ENCODE measurements at places on chromosomes 4 and X. TPM values are rescaled to one million over a fixed set of nuclear protein-coding genes. Genes with fewer than 3 reads are reported as not detected.

DNA sequence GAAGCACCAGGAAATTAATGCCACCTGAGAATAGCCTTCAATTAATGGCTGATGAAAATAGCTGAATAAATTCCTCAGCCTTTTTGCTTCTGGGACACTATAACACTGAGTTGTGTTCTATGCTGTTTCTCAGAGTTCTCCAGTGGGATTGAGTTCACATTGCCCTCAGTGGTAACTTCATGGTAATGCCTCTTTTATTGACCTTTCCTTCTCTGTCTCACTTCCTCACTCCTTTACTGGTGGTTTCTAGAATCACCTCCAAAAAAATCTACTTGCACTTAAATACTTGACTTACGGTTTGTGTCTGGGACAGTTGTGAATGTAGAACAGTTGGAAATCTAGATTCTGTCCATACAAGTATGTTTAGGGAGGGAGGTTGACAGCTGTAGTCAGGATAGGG is 293.7 kb downstream of the PPP1R2C start:
- no peak for DNase-seq
- H3K27me3 ChIP-seq, result no peaks in the 10 kb centered on the region
- H3K27ac ChIP-seq, result no peak overlapping the region
- no peaks in the 10 kb centered on the region for H3K36me3 ChIP-seq
- no peak overlapping the region for H3K4me3 ChIP-seq

DNA sequence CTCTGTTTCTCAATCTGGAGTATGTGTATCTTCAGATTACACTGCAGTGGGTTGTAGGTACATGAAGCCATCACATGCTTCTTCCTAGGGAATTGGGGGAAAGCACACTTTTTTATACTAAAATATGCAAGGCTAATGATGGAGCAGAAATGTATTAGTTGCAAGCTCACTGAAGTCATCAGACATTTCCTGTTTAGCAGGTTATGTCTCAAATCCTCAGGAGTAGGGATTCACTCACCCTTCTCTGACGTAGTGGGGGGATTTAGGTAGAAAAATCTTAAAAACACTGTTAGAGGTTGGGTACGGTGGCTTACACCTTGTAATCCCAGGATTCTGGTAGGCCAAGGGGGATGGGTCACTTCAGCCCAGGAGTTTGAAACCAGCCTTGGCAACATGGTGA is 128.4 kb upstream of the GPC4 start:
- no peak overlapping the region for H3K4me3 ChIP-seq
- no peaks in the 10 kb centered on the region for H3K27me3 ChIP-seq
- no peak for DNase-seq
- no peaks in the 10 kb centered on the region for H3K36me3 ChIP-seq
- H3K4me1 ChIP-seq, result peaks cover 14% of the 10 kb centered on the region
- peak overlapping the region; percentile 83 for H3K27ac ChIP-seq

GRCh38 chr4:37467824-37468223 is 218.4 kb downstream of the RELL1 start:
- H3K4me1 ChIP-seq, result no peaks in the 10 kb centered on the region
- H3K4me3 ChIP-seq, result no peak overlapping the region
- H3K27ac ChIP-seq, result no peak overlapping the region

PAGE5 gene
- total RNA-seq, result not detected

DNA sequence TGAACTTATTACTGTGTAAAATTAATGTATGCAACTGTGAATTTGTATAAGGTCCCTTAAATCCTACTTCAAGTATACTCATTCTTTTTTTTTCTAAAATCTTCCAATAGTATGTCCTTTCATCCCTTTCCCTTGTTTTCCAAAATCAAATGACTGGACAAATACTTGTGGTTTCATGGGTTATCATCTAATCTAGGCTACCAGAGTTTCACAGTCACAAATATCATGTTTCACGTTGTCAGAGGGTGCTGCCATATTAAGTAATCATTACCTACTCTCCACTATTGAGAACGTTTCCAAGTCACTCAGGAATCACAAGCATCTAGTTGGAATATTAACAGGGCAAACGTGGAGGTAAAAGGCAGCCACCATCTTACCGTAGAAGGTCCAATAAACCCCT is 1235.0 kb upstream of the TENM3 start:
- H3K4me1 ChIP-seq, result no peaks in the 10 kb centered on the region
- no peaks in the 10 kb centered on the region for H3K36me3 ChIP-seq
- H3K27ac ChIP-seq, result no peak overlapping the region
- H3K4me3 ChIP-seq, result no peak overlapping the region

GRCh38 chrX:19863857-19864223 is 23.6 kb downstream of the SH3KBP1 start:
- peaks cover 19% of the 10 kb centered on the region for H3K4me1 ChIP-seq
- no peaks in the 10 kb centered on the region for H3K27me3 ChIP-seq
- H3K4me3 ChIP-seq, result no peak overlapping the region
- H3K36me3 ChIP-seq, result no peaks in the 10 kb centered on the region
- no peak for DNase-seq

- no peaks in the 10 kb centered on the region for H3K36me3 ChIP-seq
- no peak overlapping the region for H3K4me3 ChIP-seq
- H3K27me3 ChIP-seq, result no peaks in the 10 kb centered on the region
- no peak overlapping the region for H3K27ac ChIP-seq
Measured at GRCh38 chr4:113878668-113879067, 100.8 kb downstream of the ARSJ start.

KLB gene
- not detected for total RNA-seq

- no peak overlapping the region for H3K27ac ChIP-seq
- H3K36me3 ChIP-seq, result no peaks in the 10 kb centered on the region
- no peaks in the 10 kb centered on the region for H3K27me3 ChIP-seq
- H3K4me1 ChIP-seq, result peaks cover 17% of the 10 kb centered on the region
- DNase-seq, result no peak
Measured at GRCh38 chrX:105565856-105566255, 256.5 kb upstream of the NRK start.

FNIP2 gene
- 29.6 TPM for total RNA-seq

DNA sequence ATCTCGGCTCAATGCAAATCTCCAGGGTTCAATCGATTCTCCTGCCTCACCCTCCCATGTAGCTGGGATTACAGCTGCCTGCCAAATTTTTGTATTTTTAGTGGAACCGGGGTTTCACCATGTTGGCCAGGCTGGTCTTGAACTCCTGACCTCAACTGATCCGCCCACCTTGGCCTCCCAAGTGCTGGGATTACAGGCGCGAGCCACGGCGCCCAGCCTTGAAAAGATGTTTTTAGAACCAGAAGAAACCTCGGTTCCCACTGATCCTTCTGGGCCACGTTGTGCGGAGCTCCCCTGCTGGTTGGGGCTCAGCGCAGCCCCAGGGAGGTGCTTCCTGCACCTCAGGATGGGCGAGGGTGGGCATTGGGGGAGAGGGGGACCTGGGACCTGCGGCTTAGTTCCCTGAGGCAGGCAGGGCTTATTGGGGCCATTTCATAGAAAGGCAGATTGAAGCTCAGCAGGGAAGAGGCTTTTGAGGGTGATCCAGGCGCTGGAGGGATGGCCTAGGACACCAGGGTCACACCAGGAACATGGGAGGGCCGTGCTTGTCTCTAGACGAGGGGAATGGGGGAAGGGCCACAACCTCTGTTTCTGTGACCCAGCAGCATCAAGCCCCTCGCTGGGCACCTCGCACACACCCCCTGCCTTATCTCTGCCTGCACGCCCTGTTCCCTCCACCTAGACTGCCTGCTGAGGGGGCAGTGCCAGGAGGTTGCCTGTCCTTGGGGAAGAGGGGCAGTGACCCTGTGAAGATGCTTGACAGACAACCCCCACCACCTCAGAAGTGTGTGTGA is 6.3 kb upstream of the ADD1 start:
- H3K36me3 ChIP-seq, result no peaks in the 10 kb centered on the region
- H3K4me1 ChIP-seq, result no peaks in the 10 kb centered on the region
- no peaks in the 10 kb centered on the region for H3K27me3 ChIP-seq
- no peak for DNase-seq
- H3K27ac ChIP-seq, result no peak overlapping the region

DNA sequence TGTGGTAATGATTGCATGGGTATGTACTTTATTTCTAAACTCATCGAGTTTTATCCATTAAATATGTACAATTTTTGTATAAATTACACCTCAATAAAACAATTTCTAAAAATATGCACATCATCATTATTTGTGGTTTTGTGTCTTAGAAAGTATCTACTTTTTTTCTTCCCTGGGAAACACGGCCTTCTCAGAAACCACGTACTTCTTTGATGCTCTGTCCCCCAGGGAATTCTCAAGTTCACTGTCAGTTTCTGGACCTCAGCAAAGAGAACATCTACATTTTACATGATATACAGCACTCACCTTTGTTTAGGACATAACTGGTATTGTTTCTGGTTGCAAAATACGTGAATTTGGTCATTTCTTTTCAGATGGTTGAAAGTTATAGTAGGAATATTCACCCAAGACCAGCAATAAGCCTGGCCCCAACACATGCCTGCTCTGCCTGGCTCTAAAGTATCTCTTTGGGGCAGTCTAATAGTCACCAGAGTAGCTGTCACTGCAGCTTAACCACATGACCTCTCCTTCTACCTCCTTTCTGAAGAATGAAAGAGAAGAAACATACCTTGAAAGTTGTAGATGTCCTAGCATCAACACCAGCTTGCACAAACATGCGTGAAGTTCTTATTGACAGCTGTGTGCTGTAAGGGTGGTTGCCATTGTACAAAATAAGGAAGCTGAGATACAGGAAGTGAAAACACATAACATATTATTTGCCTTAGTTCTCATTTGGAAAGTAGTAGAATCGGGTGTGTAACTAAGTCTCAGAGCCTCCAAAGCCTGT is 48.4 kb upstream of the SPANXN4 start:
- no peak for DNase-seq
- H3K27ac ChIP-seq, result no peak overlapping the region
- no peaks in the 10 kb centered on the region for H3K4me1 ChIP-seq
- H3K27me3 ChIP-seq, result no peaks in the 10 kb centered on the region
- no peaks in the 10 kb centered on the region for H3K36me3 ChIP-seq

PDZD4 gene
- total RNA-seq, result 0.09 TPM

Data from SJSA1 (cell line).